Activated CD8-positive, alpha-beta memory T cell treated with anti-CD3 and anti-CD28 coated beads for 48 hours (primary cell): ENCODE measurements at places on chromosomes 1 and 21.

GRCh38 chr1:77565321-77565720 is 117.1 kb downstream of the ZZZ3 start:
- DNase-seq, result no peak

GRCh38 chr1:237042526-237042891 is 525 bp downstream of the RYR2 start:
- no peak for DNase-seq

- DNase-seq, result no peak
These were observed 41.5 kb upstream of the SAMD13 start for GRCh38 chr1:84259989-84260388.

DNA sequence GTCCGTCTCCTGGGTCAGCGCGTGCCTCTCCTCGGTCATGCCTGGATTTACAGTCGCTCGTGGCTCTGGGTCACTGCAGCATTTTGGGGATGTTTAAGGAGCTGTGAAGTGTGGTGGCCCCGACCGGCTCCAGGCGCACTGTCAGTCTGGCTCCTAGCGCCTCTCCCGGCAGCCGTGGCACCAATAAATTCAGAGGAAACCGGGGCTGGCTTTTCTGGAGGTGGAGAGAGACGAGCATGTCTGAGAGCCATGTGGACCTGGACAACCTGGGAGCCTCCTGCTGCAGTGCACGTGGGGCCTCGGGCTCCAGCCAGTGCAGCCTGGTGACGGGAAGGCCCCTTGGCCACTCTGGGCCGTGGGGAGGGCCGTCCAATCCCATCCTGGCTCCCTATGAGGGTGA is 17.1 kb downstream of the PLCH2 start:
- DNase-seq, result no peak

DNA sequence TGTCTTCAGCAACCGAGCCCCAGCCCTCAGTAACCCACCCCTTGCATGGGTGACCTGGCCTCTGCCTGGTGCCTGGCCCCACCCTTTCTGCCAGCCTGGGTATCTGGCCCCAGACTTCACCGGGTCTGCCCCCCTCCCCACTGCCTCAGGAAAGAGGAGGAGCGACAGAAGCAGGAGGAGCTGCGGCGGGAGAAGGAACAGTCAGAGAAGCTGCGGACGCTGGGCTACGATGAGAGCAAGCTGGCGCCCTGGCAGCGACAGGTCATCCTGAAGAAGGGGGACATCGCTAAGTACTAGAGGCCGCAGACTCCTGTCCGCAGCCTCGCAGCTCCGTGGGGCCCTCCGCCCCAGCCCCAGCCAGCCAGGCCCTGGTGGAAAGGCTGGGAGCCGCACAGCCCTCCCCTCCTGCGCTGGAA is 6.1 kb downstream of the TNFRSF25 start:
- DNase-seq, result no peak

DNA sequence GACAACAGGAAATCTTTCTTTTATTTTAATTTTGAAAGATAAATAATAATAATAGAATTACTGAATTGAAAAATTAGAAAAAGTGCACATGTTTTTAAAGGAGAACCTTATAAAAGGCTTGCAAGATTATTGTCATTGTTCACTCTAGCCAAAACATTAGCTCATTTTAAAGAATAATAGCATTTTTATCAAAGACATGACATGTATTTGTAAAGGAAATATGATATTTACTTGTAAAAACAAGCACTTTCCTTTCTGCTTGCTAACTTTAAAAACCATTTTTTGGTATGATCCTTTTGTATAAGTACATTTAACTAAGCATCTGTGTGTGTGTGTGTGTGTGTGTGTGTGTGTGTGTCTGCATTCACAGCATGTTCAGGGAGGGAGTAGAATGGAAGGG is 156.3 kb upstream of the C1orf87 start:
- DNase-seq, result no peak

DNA sequence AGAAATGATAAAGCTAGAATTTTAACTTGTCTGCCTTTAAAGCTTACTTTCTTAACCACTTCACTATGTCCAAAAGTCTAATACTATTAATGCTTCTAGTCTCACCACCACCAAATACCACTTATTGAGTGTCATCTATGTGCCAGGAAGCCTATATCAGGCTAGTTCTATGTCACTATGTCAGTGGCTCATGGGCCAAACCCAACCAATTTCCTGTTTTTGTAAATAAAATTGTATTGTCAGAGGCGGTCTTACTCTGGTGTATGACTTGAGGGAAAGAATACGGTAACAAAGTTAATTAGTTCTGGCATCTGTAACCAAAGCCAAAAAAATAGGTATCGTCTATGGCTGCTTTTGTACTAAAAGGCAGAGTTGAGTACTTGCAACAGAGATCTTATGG is 14.8 kb downstream of the F5 start:
- no peak for DNase-seq

DNA sequence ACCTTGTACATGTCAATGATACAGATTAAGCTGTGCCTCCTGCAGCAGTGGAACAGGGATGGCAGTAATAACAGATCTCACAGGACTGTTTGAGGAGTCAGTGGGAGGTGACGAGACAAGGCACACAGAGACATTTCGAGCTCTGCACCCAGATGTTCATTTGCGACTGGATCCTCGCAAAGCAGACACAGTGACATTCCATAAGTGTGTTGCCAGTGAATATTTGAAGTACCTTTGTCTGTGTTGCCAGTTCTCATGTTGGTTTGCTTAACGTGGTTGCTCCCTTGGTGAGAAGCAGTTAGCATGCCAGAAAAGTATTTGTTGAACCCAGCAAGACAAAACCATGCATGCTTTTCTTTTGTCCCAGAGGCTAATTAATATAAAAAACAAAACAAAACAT is 67.0 kb downstream of the NID1 start:
- no peak for DNase-seq

DNA sequence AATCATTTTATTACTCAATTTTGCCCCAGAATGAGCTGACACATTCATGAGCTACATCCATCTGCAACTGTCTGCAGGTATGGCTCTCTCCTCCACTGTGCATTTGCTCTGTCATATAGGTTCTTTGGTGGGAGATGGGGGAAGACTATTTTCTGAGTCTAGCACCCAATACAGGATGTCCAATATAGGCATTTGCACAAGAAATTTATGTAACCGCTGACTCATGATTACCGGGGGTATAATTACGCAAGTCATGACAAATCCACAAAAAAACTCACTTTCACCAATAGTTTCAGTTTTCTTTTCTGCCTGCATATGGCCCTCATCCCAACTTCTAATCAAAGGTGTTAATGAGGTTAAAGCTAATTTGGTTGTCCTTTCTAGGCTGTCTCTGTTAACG is 17.5 kb upstream of the VSIG8 start:
- no peak for DNase-seq

GRCh38 chr1:100710906-100711682 is 8.4 kb upstream of the VCAM1 start:
- no peak for DNase-seq

GRCh38 chr1:154954541-154954940 is 1.4 kb downstream of the PBXIP1 start:
- no peak for DNase-seq

- DNase-seq, result no peak
These were observed 63.0 kb downstream of the KCNN3 start for GRCh38 chr1:154807048-154807591.

DNA sequence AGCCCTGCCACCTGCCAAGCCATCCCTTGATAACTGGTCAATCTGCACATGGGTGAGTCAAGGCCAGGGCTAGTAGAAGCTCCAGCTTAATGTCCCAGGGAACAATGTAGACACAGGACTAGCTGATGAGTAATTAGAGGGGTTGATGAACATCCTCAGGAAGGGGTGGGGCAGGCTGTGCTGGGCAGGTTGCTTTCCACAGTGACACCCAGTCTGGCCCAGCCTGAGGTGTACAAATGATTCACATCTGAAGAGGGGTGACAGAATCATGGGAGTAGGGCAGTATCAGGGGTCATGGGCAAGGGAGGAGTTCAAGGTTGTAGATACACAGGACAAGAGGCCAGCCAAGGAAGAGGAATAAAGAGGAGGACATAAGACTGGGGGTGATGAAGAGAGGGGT is 4.3 kb downstream of the LPAR3 start:
- no peak for DNase-seq

DNA sequence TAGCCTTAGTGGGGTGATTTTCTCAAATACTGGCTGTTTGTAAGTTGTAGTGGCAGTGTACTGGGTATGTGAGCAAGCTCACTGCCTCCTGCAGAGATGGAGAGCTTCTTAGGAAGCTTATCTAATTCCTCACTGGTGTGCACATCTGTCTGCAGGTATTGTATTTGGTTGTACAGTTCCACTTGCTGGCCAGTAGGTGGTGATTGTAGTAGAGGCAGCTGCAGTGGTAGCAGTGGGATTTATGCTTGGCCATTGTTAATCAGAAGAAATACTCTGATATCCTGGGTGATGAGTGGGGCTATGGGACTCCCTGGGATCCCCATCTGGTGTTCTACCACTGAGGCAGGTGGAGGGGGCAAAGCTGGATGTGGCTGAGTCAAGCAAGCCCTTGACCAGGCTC is 276.1 kb upstream of the SPAG17 start:
- no peak for DNase-seq

DNA sequence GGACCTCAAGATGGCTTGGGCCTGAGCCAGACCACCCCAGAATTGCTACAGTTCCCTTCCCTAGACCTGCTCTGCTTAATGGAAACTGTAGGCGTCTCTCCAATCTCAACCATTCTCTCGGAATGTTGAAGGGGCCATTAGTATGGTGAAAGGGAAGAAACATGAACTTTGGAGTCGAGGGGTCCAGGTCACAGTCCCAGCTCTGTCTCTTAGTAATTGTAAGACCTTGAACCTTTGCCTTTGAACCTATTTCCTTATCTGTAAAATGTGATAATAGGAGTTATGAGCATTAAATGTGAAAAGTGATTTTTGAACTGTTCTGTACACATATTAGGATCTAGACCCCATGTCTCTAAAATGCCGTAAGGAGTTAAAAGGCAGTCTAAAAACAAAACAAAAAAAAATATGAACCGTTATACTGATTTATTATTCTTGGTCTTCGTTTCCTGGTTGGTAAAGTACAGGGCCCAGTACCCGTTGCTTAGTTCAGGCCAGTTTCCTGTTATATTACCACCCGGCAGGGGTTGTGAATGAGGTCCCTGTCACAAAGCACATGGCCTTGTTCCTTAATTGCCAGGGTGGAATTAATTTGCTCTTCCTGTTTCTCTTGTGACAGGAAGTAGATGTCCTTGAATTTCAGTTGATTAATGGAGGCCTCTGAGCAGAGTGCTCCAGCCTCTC is 42.3 kb downstream of the TCEANC2 start:
- no peak for DNase-seq

GRCh38 chr1:151043163-151043562 is 4.4 kb upstream of the C1orf56 start:
- DNase-seq, result no peak

DNA sequence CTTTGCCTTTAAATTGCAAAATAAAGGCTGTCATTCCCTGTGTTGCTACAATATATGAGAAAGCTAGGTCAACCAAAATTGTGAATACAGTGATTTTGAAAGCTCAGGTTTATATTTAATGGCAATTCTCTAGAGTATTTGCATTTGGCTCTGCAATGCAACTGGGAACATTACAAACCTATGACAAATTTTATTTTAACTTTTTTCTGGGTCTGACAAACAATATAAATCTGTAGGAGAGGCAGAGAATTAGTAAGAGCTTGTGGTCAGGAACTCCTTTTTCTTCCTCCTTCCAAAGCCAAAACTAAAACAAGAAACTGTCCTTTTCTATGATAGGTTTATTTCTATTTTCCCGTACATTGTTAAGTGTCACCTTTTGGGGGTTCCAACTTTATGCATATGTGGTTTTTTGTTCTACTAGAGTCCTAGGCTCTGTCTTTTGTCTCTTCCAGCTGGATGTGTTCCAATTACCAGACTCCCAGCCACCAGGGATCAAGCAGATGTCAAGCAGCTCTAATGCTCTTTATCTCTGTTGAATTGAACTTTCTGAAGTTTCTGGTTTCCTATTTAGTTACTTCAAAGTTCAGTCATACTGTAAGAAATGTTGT is 106.9 kb downstream of the ASH1L start:
- no peak for DNase-seq
